ENCODE measurements at places on chromosomes 13 and 19.

- no peak for DNase-seq
Observed at GRCh38 chr19:13599681-13600080, 93.4 kb upstream of the CACNA1A start.

DNA sequence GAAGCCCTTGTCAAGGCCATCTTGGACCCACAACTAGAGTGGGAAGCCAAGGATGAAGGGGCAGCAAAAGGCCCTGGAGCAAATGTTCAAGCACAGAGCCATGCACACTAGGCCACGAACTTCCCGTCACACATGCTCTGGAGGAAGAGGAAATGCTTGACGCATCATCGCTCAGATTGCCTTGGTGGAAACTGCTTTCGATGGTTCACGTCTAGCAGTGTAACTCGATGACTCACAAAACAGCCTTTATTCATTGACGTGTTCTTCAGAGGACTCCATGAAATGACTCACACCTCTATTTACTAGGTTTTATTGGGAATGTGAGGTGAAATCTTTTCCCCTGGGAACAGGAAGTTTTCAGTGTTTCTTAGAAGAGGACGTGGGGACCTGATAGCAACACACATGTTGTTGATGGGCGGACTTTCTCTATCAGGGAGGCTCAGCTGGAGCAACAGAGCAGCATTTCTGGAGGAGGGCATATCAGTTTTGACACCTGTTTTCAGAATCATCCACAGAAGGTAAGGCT, 79.8 kb upstream of the FLT1 start:
- DNase-seq, result peak; percentile 65

- DNase-seq, result no peak
Observed at GRCh38 chr19:960020-960419, 24.1 kb upstream of the WDR18 start.

DNA sequence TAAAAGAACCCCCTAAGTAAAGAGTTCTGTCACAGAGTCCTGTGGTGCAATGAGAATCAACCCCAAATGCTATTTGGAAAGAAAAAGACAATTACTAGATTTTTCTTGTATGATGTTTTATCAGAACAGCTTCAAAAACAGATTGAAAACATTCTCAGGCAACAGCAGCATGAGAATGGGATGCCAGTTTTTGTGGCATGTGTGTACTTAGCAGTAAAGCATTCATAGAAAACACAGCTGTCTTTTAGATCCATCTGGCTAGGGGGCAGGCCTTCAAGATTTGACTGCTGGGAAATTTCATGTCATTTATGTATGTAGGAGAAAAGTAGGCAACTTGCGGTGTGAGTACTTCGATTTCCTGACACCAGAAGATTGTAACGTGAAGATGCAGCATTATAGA, 170.5 kb upstream of the HTR2A start:
- no peak for DNase-seq

- DNase-seq, result no peak
Observed at GRCh38 chr13:26872525-26873385, 112.2 kb upstream of the GPR12 start.

DNA sequence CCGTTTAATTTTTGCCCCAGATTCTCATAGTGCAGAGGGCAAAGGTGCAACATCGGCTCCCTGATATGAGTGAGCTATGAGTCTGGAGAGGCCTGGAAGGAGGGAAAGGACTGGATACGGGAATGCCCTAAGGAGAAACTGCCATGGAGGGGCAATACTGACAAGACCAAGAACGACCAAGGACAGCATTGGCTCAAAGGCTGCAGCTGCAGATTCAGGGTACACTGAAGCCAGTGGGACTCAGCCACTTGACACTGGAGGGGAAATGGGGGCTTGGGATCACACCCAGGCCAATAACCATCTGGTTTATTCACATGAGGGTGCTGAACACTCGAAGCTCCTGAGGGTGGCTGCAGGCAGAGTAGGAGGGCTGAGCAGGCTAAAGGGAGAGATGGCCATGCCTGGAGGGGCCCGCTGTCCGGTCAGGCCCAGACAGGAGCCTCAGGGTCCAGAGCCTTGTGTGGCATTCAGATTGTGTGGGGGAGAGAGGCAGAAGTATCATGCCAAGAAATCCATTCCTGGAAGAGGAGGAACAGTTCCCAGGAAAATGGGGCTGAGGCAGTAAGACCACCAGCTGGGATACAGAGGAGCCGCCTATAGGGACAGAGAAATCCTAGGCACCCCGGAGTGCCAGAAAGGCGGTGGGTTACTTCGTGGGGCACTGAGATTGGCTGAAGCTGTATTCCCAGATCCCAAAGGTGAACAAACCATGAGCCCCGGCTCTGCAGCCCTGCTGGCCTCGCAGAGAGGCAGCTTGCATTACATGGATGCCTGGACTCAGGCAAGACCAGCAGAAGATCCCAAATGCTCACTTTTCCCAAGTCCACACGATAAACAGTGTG, 20.7 kb downstream of the COL4A1 start:
- DNase-seq, result no peak

DNA sequence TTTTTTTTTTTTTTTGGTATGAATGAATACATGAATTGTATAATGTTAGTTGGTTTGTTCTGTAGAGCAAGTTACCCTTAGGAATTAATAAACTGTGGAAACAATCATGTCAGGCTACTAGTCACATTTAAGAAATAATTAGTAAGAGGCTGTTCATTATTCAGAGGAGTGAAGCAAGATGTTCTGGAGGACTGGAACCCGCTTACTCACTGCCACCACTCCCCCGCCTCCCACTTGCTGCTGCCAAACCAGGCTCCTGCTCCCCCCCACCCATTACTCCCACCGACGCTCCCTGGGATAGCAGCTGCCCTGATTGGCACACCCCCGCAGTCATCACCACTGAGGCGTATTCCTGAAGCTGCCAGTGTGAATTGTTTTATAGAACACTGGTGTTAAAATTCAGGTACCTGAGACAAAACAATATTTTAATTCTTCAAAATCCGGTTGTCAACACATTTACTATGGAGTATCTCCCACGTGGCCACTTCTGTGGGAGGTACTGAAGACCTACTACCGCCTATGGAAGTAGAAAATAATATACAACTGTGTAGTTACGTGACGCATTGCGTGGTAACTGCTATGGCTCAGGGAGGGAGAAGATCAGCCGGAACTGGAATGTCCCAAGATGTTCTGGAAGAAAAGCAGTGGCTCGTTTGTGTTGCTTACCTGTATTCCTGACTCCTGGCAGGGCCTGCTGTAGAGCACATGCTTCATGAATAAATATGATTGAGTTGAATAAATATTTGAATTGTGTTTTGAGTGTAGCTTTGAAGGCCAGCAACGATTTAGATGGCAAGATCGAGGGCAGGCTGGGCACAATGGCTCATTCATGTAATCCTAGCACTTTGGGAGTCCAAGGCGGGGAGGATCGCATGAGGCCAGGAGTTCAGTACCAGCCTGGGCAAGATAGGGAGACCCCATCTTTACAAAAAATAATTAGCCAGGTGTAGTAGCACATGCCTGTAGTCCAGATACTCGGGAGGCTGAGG, 1.7 kb downstream of the DPY19L3 start:
- DNase-seq, result peak; percentile 77

DNA sequence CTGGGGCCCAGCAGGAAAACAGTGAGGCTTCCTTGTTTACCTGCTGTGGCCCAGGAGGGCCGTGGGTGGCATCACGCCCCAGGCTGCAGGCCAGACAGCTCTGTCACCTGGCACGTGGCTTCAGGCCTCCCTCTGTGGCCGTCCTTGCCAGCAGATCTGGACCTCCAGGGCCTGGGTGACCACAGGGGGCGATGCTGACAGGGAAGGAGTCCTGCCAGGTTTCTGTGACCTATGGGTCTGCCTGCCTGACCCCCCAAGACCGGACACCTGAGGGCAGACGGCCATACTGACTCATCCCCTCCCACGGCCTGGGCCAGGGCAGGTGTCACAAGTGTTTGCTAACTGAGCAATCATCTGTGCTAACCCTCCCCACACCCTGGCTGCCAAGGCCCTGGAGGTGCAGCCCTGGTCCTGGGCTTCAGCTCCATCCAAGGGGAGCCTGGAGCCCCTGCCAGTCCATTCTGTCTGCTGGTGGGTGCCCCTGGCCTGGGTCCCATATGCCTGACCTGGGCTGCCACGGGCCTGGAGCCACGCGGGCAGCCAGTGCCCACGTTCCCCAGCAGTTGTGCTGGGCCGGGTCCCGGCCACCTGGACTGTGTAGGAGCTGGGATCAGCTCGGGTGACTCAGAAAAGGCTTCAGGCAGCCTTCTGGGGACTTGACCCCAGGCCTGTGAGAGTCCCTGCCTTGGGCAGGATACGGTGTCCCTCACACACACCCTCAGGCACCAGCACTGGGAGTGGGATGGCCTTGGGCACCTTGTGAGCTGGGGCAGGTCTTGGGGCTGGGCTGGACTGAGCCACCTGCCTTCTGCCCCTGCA, 3.7 kb downstream of the CDC34 start:
- DNase-seq, result no peak

GRCh38 chr13:31274390-31274789, 74.6 kb downstream of the B3GLCT start:
- peak; percentile 6 for DNase-seq

GRCh38 chr19:55308281-55308680, 16.9 kb downstream of the TMEM150B start:
- no peak for DNase-seq

GRCh38 chr13:101545521-101545920, 93.0 kb downstream of the ITGBL1 start:
- DNase-seq, result no peak

GRCh38 chr13:70720386-70720785, 612.1 kb upstream of the KLHL1 start:
- no peak for DNase-seq

DNA sequence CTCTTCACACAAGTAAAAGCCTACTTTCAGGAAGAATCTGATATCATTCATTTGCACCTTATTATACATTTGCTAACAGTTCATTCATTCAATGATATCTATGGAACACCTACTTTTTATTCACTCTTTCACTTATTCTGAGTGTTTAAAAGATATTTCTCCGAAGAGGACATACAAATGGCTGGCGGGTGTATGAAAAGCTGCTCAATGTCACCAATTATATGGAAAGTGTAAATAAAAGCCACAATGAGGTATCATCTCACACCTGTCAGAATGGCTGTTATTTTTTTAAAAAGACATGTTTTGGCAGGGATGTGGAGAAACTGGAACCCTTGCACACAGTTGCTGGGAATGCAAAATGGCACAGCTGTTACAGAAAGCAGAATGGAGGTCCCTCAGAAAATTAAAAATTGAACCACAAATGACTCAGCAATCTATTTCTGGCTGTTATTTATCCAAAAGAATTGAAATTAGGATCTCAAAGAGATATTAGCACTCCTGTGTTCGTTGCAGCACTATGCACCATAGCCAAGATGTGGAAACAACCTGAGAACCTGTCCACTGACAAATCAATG, 127.6 kb upstream of the IRS2 start:
- no peak for DNase-seq

GRCh38 chr13:53878861-53879260, 850.2 kb downstream of the OLFM4 start:
- DNase-seq, result no peak

DNA sequence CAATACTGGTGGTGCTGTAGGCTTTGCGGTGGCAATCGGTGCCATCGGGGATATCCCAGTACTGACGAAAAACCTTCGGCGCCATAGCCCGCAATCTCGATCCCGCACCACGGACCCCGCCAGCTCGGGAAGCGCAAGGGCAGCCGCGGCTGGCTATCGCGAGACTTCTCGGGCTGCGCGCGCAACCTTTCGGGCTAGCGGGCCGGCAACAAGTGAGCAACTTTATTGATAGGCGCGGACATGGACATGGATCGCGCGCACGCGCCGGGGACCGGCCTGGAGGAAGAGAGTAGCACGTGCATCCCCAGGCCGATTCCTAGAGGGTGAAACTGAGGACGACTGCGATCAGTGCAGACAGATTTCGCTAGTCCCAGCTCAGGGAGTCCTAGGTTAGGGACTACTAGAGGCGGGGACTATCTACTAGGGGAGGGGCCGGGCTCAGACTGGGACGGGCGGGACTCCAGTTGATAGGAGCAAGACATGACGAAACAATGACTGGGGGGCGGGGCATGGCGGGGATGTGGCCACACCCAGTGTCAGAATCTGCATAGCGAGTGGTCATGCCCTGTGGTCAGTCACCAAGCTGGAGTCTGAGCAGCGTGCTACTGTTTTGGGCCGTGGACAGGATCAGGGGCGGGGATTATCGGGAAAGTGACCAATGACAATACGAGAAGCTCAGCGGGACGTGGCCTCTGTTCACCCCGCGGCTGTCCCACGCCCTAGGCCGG, at the start of gene NDUFA11:
Gene NDUFA11 (minus strand): TSS at position 167 of the 728 bp plus-strand sequence. CDS start 82 bp downstream, at position 85.
- peak; percentile 97 for DNase-seq

DNA sequence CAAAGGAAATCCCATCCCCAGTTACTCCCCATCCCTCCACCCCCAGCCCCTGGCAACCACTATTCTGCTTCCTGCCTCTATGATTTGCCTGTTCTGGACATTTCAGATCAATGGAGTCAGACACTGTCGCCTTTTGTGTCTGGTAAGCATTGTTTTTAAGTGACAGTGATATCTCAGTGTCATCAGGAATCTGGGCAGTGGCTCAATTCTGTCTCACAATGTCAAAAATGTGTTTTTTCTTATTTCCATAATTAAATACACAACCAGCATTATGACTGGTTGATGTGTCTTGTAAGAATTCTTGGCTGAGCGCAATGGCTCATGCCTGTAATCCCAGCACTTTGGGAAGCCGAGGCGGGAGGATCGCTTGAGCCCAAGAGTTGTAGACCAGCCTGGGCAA, 20.2 kb upstream of the PGLS start:
- DNase-seq, result peak; percentile 35

GRCh38 chr13:99361197-99361596, 54.0 kb upstream of the GPR183 start:
- DNase-seq, result no peak

DNA sequence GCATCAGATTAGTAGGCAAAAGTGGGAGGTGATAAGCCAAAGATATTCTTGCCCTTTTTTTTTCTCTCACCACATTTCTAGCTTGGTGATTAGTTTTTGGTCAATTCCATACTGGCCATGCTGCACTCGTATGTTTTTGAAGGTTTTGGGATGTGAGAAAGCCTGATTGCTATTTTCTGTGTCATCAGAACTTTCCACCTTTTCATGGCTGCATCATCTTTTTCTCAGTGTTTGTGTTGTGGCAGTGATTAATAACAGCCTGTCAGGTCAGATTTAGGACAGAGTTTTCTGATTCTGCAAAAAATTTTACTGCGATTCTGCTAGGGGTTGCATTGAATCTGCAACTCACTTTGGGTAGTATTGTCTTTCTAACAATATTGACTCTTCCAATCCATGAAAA, 32.9 kb downstream of the PSG1 start:
- no peak for DNase-seq

DNA sequence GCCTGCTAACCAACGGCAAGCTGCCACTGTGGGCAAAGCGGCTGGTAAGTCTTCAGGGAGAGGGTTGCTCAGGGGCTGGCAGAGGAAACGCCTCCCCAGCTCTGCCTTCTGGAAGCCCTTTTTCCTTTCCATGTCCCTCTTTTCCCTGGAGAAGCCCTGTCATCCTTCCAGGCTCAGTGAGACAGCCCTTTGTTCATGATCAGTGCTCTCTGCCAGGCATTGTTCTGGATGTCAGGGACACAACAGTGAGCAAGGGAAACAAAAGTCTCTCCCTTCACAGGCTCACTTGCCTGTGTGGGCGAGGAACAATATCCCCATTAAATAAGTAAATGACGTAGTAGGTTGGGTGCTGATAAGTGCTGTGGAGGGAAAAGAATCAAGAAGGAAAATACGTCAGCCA, 13.9 kb upstream of the OVOL3 start:
- no peak for DNase-seq

GRCh38 chr13:112900226-112900600, 68.8 kb upstream of the MCF2L start:
- no peak for DNase-seq

GRCh38 chr19:28609091-28609755, 603.7 kb downstream of the UQCRFS1 start:
- DNase-seq, result no peak

All from fibroblast of gingiva (primary cell).